ENCODE measurements at places on chromosomes 1 and 21.

DNA sequence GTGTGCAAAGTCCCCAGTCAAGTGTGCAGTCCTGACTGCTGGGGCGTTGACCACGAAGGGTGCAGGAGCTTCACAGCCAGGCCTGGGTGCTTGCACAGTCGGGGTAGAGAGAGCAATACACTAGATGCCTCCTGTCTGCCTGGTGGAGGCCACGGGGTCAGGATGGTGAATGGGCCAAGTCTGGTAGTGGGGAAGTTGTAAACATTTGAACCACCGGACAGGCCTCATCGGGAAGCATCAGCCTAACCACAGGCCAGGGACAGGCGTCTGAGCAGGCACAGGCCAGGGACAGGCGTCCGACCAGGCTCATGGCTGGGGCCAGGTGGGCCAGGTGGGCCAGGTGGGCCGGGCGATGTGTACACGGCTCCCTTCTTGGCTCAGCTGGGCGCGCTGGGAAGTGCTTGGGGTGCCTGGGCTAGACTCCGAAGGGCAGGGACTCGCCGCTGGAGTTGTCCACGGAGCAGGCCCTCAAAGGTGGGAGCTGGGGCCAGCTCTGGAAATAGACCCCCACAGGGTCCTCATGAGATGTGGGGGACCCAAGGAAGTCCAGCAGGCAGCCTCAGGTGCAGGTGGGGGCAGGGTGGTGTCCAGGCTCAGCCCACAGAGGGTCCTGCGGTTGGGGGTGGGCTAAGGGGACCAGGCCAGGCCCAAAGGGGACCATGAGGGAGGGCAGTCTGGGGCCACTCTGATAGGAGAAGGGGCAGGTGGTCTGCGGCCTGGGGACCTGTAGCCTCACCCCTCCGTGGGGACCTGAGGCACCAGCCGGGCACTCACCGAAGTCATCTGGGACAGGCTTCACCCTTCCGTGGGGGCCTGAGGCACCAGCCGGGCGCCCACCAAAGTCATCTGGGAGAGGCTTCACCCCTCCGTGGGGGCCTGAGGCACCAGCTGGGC, 15.0 kb downstream of the COL6A1 start:
- no peak for DNase-seq

GRCh38 chr1:89660224-89661061, 27.5 kb downstream of the LRRC8C start:
- DNase-seq = no peak

GRCh38 chr21:33096426-33096825, 26.5 kb downstream of the OLIG1 start:
- DNase-seq = no peak

DNA sequence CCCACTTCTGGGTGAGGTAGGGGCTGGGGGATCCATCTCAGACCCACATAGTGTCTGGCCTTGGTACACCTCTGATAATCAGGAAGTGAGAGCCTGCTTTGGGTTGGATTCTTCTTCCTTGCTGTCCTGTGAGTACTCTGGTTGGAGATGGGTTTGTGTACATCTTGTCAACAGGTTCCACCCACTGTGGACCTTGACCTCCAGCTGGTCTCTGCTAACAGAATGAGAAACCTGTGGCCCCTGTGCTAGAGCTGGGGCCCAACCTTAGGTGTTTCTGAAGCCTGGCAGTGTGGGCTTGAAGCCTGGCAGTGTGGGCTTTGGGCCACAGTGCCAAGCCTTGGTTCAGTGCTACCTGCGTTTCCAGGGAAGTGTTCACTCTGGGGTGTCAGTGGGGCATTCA, 2.6 kb downstream of the ZBTB48 start:
- no peak for DNase-seq

DNA sequence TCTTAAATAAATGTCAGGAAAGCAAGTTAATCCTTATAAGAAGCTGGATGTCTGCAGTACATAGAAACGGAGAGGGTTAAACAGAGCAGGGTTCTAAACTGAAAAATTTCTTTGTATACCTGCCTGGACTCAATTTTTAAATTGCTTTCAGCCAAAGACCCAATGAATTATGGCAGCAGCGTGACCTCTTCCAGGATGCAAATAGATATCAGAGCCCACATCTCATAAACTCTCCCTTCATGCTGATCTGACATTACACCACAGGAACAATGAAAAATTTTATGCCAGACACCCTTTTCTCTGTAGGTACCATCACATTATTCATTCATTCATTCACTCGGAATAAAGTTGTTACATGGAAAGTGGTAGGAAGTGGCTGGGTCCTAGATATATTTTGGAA, 236.4 kb downstream of the NUF2 start:
- DNase-seq = no peak

- DNase-seq = no peak
These were observed 235.9 kb upstream of the DMRTA2 start for GRCh38 chr1:50659107-50659662.
